ENCODE measurements at places on chromosomes 4 and X. TPM values are rescaled to one million over a fixed set of nuclear protein-coding genes. Genes with fewer than 3 reads are reported as not detected.

- no peak for DNase-seq
- H3K4me1 ChIP-seq, result peaks cover 19% of the 10 kb centered on the region
- H3K4me3 ChIP-seq, result peak overlapping the region; percentile 77
- H3K36me3 ChIP-seq, result peaks cover 5% of the 10 kb centered on the region
- no peak overlapping the region for H3K27ac ChIP-seq
- peaks cover 28% of the 10 kb centered on the region for H3K27me3 ChIP-seq
Measured at GRCh38 chrX:17656556-17656955, 80.7 kb upstream of the SCML1 start.

DNA sequence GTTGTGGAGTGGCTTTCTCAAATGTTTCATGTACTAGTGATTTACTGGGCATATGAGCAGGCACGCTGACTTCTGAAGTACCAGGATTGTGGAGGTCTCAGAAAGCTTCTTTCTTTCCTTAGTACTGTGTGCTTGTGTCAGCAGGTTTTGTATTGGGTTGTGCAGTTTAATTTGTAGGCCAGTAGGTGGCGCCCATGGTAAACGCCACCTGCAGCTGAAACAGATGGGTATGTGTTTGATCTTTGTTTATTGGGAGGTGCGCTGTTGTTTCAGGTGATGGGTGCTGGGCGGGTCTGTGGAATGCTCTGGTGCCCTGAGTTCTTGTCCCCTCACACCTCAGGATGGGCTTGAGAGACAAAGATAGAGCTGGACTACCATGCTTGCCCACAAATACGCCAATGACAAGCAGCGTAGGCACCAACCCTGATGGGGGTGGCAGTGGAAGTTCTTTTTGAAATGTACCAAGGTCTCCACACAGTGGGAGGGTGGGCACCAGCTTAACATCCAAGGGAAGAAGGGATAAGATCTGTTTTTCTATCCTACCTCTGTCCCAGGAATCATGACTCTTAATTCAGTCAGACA, 141.5 kb downstream of the RPS6KA6 start:
- no peak overlapping the region for H3K27ac ChIP-seq
- DNase-seq, result peak; percentile 51
- H3K36me3 ChIP-seq, result no peaks in the 10 kb centered on the region
- H3K27me3 ChIP-seq, result no peaks in the 10 kb centered on the region

DNA sequence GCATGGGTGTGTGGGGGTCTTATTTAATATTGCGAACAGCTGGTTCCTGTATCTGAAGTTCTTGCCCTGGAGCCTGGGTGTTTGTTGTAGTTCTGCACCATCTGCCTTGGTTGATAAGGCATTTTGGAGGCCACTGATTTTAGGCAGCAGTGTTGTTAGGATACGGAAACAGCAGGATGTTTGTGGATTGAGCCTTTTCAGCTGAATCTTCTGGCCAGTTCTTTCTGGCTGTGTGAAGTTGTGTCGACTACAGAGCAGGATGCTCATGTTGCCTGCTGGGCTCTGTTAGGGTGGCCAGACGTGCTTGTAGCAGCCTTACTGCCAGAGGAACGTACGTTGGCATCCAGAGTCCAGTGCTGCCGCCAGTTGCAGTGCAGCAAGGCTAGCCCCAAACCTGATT, 134.2 kb downstream of the PTTG2 start:
- H3K4me1 ChIP-seq, result peaks cover 24% of the 10 kb centered on the region
- DNase-seq, result no peak
- no peak overlapping the region for H3K27ac ChIP-seq
- H3K27me3 ChIP-seq, result no peaks in the 10 kb centered on the region
- no peak overlapping the region for H3K4me3 ChIP-seq
- H3K36me3 ChIP-seq, result peaks cover 38% of the 10 kb centered on the region

GRCh38 chrX:78199851-78200250, 60.4 kb upstream of the TAF9B start:
- H3K27ac ChIP-seq, result no peak overlapping the region
- no peaks in the 10 kb centered on the region for H3K4me1 ChIP-seq
- H3K36me3 ChIP-seq, result no peaks in the 10 kb centered on the region
- H3K4me3 ChIP-seq, result no peak overlapping the region
- no peaks in the 10 kb centered on the region for H3K27me3 ChIP-seq
- DNase-seq, result no peak

- no peak for DNase-seq
- no peak overlapping the region for H3K4me3 ChIP-seq
- H3K36me3 ChIP-seq, result no peaks in the 10 kb centered on the region
- peaks cover 9% of the 10 kb centered on the region for H3K4me1 ChIP-seq
- no peak overlapping the region for H3K27ac ChIP-seq
Measured at GRCh38 chr4:15375667-15376066, 52.2 kb upstream of the C1QTNF7 start.

DNA sequence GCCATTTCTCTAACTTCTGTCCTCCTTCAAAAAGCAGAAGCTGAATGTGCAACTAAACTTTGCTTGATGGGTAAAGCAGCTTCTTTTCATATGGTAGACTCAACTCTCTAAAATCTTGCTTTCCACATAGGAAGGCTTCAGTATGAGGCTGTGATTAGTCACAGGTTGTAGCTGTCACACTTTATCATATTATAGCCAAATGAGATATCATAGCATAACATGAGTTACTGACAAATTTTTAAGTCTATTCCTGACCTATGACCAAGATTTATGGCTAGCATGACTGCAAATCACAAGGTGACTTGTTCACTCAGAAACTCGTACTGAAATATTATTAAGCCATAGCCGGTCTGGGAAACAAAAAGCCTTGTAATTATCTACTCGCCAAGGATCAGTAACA, 998.6 kb downstream of the RPA4 start:
- H3K4me1 ChIP-seq, result peaks cover 4% of the 10 kb centered on the region
- no peaks in the 10 kb centered on the region for H3K27me3 ChIP-seq
- H3K36me3 ChIP-seq, result peaks cover 4% of the 10 kb centered on the region
- H3K27ac ChIP-seq, result peak overlapping the region; percentile 21
- peak overlapping the region; percentile 25 for H3K4me3 ChIP-seq
- DNase-seq, result no peak

DNA sequence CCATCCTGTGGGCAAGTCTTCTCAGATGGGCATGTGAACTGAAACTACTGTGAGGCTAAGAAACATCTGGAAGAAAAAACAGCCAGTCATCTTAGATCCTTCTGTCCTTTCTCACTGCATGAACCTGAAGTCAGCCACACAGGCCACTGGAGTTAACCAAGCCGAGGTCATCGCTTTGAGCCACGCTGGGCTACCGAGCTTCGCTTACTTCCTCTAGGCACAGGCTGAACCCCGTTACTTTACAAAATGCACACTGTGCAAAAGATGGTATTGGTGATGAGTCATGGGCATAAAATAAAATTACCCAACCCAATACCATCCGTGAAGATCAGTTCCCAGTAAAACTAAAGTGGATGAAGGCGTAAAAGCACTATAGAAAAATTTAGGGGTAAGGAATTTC, 86.2 kb downstream of the MTMR1 start:
- no peak overlapping the region for H3K4me3 ChIP-seq
- H3K27ac ChIP-seq, result no peak overlapping the region
- no peaks in the 10 kb centered on the region for H3K27me3 ChIP-seq
- no peaks in the 10 kb centered on the region for H3K4me1 ChIP-seq
- peaks cover 4% of the 10 kb centered on the region for H3K36me3 ChIP-seq

DNA sequence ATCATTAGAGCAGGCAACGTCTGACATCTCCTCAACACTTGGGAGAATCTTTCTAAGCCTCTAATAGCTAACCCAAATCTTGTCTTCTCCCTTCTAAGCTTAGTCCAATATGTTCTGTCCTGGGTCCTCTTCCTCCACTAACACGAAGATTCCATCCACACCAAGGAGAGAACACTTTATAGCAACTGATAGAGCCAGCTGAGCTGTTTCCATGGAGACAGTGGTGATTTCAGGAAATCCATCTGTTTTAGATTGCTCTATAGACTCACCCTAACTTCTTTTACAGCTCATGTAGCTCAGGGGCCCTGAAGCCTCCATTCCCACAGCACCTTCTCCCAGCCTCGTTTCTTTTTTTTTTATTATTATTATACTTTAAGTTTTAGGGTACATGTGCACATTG, 37.4 kb downstream of the SCD5 start:
- no peak overlapping the region for H3K27ac ChIP-seq
- no peak overlapping the region for H3K4me3 ChIP-seq
- H3K27me3 ChIP-seq, result no peaks in the 10 kb centered on the region
- H3K4me1 ChIP-seq, result peaks cover 17% of the 10 kb centered on the region
- H3K36me3 ChIP-seq, result peaks cover 10% of the 10 kb centered on the region

GRCh38 chr4:56434599-56435139, 746 bp downstream of the PPAT start:
- H3K27ac ChIP-seq, result peak overlapping the region; percentile 92
- H3K36me3 ChIP-seq, result peaks cover 8% of the 10 kb centered on the region
- peak overlapping the region; percentile 99 for H3K4me3 ChIP-seq
- peak; percentile 74 for DNase-seq
- H3K27me3 ChIP-seq, result no peaks in the 10 kb centered on the region
- peaks cover 17% of the 10 kb centered on the region for H3K4me1 ChIP-seq

GRCh38 chr4:16217300-16218051, 8.8 kb downstream of the TAPT1 start:
- H3K27me3 ChIP-seq, result no peaks in the 10 kb centered on the region
- H3K36me3 ChIP-seq, result peaks cover 8% of the 10 kb centered on the region
- no peak for DNase-seq
- peaks cover 12% of the 10 kb centered on the region for H3K4me1 ChIP-seq

- H3K4me3 ChIP-seq, result no peak overlapping the region
- H3K27ac ChIP-seq, result no peak overlapping the region
- DNase-seq, result no peak
- H3K36me3 ChIP-seq, result no peaks in the 10 kb centered on the region
- H3K4me1 ChIP-seq, result peaks cover 13% of the 10 kb centered on the region
- no peaks in the 10 kb centered on the region for H3K27me3 ChIP-seq
Measured at GRCh38 chr4:163544407-163545038, 50.0 kb downstream of the TMA16 start.

- H3K27me3 ChIP-seq, result no peaks in the 10 kb centered on the region
- peak overlapping the region; percentile 36 for H3K27ac ChIP-seq
- no peak overlapping the region for H3K4me3 ChIP-seq
- H3K4me1 ChIP-seq, result peaks cover 13% of the 10 kb centered on the region
Measured at GRCh38 chr4:61520681-61521160, 320.6 kb downstream of the ADGRL3 start.

DNA sequence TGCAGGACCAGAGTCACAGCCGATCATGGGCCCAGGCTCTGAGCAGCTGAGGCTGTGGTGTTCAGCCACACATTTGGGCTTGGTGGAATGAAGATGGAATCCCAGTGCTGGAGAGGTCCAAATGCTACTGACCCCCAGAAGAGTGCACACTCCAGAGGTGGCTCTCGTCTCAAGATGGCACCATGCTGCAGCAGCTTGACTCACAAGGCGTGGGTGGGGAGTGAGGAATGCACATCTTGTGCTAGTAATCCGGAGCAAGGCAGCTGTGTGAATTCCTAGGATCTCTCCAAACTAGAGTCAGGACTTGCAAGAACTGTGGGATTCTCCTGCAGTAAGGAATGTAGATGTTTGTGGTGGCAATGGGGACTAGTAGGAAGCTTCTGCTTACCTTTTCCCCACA, 28.7 kb downstream of the RAB28 start:
- DNase-seq, result no peak
- H3K27me3 ChIP-seq, result no peaks in the 10 kb centered on the region
- H3K36me3 ChIP-seq, result peaks cover 34% of the 10 kb centered on the region

GRCh38 chr4:1216869-1217294, 32.0 kb downstream of the CTBP1 start:
- no peak for DNase-seq
- H3K27ac ChIP-seq, result no peak overlapping the region
- H3K4me1 ChIP-seq, result no peaks in the 10 kb centered on the region
- H3K36me3 ChIP-seq, result peaks cover 21% of the 10 kb centered on the region
- no peak overlapping the region for H3K4me3 ChIP-seq
- H3K27me3 ChIP-seq, result no peaks in the 10 kb centered on the region

DNA sequence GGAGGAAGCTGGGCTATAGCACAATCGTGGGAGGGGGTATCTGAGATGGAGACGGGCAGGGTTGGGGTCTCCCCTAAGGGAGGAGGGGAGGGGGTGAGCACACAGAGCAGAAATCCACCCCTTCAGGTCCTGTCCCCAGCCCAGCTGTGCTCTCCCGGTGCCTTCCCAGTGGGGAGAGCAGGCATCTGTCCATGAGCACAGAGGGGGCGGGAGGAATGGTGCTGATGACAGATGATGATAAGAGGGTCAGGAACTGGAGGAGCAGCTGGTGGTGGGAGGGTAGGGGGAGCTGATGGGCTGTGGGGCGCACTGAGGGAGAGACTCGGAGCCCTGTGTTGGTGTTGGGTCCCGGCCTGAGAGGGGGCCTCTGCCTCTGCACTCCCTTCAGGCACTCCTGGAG, 8.6 kb downstream of the ATP2B3 start:
- H3K27ac ChIP-seq, result no peak overlapping the region
- H3K4me3 ChIP-seq, result no peak overlapping the region
- H3K27me3 ChIP-seq, result peaks cover 9% of the 10 kb centered on the region
- no peaks in the 10 kb centered on the region for H3K4me1 ChIP-seq

- no peak overlapping the region for H3K4me3 ChIP-seq
- H3K36me3 ChIP-seq, result no peaks in the 10 kb centered on the region
- H3K27ac ChIP-seq, result no peak overlapping the region
- no peak for DNase-seq
- no peaks in the 10 kb centered on the region for H3K4me1 ChIP-seq
Measured at GRCh38 chrX:135632353-135632752, 81.1 kb upstream of the CT45A1 start.

Gene TMEM150C
- 7.8 TPM for total RNA-seq

Gene TRAPPC11
- total RNA-seq, result 35.9 TPM

Gene DDX60
- total RNA-seq, result 8.7 TPM

Gene DCHS2
- total RNA-seq, result 0.76 TPM

Gene SPANXA1
- total RNA-seq, result not detected

Gene MND1
- 15.2 TPM for total RNA-seq

Gene EOLA1
- 20.7 TPM for total RNA-seq

Gene RBM10
- total RNA-seq, result 61.9 TPM

Gene MRPL1
- total RNA-seq, result 27.1 TPM

Data from type B pancreatic cell (in vitro differentiated cells).